ENCODE measurements at places on chromosomes 13 and 19.

DNA sequence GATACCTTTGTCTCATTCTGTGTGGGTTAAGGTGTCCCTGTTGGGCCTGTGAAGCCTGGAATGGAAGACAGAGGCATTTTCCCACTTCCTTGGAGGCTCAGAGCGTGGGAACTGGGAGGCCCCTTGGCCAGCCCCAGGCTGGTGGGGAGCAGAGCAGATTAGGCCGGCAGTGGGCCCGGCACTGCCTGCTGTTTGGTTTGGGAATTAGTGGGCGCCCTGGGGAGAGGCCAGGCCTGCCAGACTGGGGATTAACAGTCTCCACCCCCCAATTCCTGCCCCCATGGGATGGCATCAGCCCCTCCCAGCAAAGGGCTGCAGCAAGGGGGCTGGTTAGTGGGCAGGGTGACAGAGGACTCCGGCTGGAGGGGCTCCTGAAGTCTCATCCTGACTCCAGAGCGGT lies 3.1 kb upstream of the BEST2 start:
- no peak for DNase-seq

GRCh38 chr13:112802802-112803195 lies 113.0 kb downstream of the ATP11A start:
- no peak for DNase-seq

GRCh38 chr13:106488076-106488475 lies 47.4 kb downstream of the EFNB2 start:
- no peak for DNase-seq

GRCh38 chr19:13869281-13869680 lies 7.7 kb upstream of the NANOS3 start:
- no peak for DNase-seq

DNA sequence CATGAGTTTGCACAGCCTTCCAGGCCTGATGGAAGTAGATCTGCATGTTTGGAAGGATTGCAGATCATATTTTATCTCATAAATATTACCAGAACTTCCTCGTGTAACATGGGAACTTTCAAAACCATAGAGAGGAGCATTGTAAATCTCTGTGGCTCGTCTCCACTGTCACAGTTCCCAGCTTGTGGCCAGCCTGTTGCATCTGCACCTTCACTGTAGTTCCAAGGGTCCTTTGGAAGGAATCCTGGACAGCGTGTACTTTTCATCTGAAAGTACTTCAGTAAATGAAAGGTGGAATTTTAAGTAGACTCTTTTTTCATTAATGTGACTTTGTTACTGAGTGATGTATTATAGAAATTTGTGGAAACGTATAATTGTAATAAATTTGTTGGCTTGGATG lies 105.4 kb downstream of the ATP11A start:
- no peak for DNase-seq

DNA sequence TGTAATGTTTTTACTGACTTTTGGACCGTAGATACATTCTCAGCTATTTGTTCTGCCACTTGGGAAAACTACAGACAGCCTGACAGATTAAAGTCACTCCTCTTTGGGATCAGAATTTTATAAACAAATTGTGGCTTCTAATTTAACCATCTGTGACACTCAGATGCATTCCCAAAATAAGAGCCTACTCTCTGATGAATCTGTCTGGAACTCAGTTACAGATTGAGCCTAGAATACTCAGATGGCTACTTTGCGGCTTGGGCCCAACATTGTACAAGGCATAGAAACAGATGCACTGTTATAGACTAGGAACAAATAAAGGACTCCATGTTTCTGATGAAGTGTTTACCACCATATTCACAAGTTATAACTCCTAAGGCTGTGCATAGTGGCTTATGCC lies 291.0 kb upstream of the SLITRK6 start:
- DNase-seq, result no peak

- no peak for DNase-seq
Measured at GRCh38 chr13:90016688-90017087, 1330.8 kb upstream of the MIR17HG start.

DNA sequence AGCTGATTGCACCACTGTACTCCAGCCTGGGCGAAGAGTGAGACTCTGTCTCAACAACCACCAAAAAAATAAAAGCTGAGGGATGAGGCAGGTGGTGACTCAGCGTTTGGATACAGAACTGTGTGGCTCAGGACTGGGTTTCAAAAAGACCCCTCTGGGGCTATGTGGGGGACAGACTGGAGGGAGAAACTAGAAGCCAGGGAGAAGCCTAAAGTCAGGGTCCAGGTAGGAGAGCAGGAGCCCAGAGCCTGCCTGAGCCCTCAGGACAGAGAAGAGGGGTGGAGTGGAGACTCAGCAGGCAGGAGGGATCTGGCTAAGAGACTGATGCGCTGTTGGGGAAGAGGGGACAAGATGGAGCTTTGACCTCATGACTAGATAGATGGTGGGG lies 1.8 kb upstream of the CD37 start:
- DNase-seq, result no peak

DNA sequence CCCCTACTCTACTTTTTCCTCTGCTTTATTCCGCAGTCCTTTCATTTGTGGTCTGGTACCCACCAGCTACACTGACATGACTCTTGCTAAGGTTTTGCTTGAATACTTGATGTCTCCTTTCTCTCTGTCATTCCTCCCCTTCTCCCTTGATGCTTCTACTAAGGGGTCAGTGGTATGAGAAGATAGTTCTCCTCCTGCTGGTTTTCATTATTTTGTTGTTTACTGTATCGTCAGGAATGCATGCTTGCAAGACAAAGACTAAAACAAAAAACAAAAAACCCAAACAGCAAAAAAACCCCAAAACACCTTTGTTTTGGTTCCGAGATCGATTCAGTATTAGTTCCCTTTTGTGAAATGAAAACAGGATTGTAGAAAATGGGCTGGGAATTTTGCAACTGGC lies 59.5 kb downstream of the PCCA start:
- no peak for DNase-seq

- DNase-seq, result no peak
Measured at GRCh38 chr19:30555075-30555790, 183.0 kb downstream of the ZNF536 start.

Measured in muscle of back (tissue), 13 donors.